Diencephalon (tissue), 1 donor: ENCODE measurements at places on chromosomes 2 and 18. TPM values are rescaled to one million over a fixed set of nuclear protein-coding genes. Genes with fewer than 3 reads are reported as not detected.

The GPBAR1 gene
- not detected for total RNA-seq

The PKP4 gene
- 105 TPM for total RNA-seq

The CD8B2 gene
- 0.69 TPM for total RNA-seq

The LYG1 gene
- 0.46 TPM for total RNA-seq

The ACVR2A gene
- 116 TPM for total RNA-seq

The PCARE gene
- 0.23 TPM for total RNA-seq

The FKBP1B gene
- total RNA-seq, result 98.5 TPM

The REEP1 gene
- 200 TPM for total RNA-seq

The DUSP2 gene
- total RNA-seq, result 5.5 TPM

The GAD1 gene
- total RNA-seq, result 163 TPM

The UGT1A3 gene
- not detected for total RNA-seq

The AOX1 gene
- total RNA-seq, result 2.1 TPM

The AAMP gene
- total RNA-seq, result 95.5 TPM

The RBMS1 gene
- total RNA-seq, result 26.3 TPM

The APCDD1 gene
- total RNA-seq, result 26.8 TPM

The IL37 gene
- not detected for total RNA-seq

The GALNT14 gene
- 20.5 TPM for total RNA-seq

The RND3 gene
- total RNA-seq, result 176 TPM

The RAPGEF4 gene
- 60.7 TPM for total RNA-seq

The MC4R gene
- total RNA-seq, result 14.8 TPM

The SLC66A3 gene
- total RNA-seq, result 8.1 TPM

The LAMA3 gene
- total RNA-seq, result 3.7 TPM

The CPO gene
- not detected for total RNA-seq

The PARD6G gene
- total RNA-seq, result 7.6 TPM

The FLACC1 gene
- total RNA-seq, result 3.7 TPM

The KCNF1 gene
- 19.6 TPM for total RNA-seq

The PIEZO2 gene
- 3.2 TPM for total RNA-seq

The HIBCH gene
- 30.0 TPM for total RNA-seq

The FIGN gene
- 40.4 TPM for total RNA-seq

The DNER gene
- 289 TPM for total RNA-seq

The UGT1A1 gene
- not detected for total RNA-seq

The IL18RAP gene
- not detected for total RNA-seq

The TRAPPC12 gene
- 72.7 TPM for total RNA-seq
